ENCODE measurements at places on chromosomes 2 and 18.

DNA sequence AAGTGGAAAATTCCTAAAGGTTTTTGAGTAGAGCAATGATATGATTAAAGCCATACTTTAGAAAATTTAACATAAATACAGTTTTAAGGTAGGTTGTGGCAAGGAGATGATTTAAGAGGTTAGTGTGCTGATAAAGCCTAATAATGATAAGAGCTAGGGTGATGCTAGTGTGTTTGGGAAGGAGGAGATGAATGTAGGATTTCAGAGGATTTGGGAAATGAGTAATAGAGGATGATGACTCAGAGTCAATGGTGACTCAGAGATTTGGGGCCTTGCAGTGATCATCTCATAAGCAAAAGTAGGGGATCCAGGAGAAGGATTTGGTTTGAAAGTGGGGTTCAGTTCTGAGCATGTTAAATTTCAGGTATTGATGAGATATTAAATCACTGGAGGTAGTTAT, 23.3 kb downstream of the STAMBP start:
- no peak for DNase-seq

GRCh38 chr2:231332388-231332787, 63.1 kb upstream of the B3GNT7 start:
- DNase-seq: no peak

GRCh38 chr2:35428548-35428947, 927.0 kb upstream of the CRIM1 start:
- no peak for DNase-seq

GRCh38 chr2:19205983-19206533, 152.4 kb downstream of the OSR1 start:
- DNase-seq: no peak

- no peak for DNase-seq
Observed at GRCh38 chr2:56449449-56449860, 265.7 kb downstream of the CCDC85A start.
